ENCODE measurements at places on chromosomes 16 and 17.
A peak's percentile ranks its signal among the peaks of the same experiment; 100 is the strongest.

DNA sequence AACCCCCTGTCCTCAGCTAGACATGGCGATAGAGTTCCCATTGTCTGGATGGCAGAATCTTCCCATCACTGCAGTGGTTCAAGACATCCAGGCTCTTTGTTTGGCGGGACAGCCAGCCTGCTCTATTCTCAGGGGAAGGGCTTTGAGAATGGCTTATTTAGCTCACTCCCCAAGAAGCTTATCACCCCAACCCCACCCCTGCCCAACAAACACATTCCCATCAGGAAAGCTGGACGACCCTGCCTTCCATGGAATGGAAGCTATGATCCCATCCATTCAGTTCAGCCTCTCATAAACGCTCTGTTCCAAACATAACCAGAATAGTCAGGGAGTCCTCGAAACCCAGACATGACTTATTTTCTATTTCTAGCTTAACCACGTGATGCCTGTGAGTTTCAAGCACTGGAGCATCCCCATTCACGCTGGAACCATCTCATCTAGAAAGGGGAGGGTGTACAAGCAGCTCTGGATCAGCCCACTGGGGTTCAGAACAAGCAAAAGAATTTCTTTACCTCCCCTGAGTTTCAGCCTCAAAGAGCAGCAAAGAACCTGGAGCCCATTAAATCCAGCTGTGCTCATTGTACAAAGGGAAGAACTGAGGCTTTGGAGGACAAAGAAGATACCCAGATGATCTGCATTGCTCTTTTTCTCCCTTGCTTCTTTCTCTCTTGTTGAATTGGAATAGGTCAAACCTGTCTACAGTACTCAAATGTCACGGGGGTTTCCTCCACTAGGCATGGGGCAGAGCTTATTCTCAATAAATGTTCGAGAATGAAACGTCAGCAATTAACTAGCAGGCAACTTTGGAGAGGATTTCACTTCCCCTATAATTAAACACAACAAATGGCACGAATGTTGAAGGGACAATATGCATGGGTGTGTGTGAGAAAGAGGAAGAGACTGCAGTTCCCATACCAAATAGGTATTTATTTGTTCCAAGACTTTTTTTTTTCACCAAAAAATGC is 93.1 kb downstream of the XYLT1 start:
- H3K27me3 ChIP-seq: no peaks in the 10 kb centered on the region
- H3K27ac ChIP-seq: no peak overlapping the region
- no peak for ATAC-seq
- peak overlapping the region; percentile 14 for H3K4me3 ChIP-seq
- peaks cover 32% of the 10 kb centered on the region for H3K4me1 ChIP-seq

DNA sequence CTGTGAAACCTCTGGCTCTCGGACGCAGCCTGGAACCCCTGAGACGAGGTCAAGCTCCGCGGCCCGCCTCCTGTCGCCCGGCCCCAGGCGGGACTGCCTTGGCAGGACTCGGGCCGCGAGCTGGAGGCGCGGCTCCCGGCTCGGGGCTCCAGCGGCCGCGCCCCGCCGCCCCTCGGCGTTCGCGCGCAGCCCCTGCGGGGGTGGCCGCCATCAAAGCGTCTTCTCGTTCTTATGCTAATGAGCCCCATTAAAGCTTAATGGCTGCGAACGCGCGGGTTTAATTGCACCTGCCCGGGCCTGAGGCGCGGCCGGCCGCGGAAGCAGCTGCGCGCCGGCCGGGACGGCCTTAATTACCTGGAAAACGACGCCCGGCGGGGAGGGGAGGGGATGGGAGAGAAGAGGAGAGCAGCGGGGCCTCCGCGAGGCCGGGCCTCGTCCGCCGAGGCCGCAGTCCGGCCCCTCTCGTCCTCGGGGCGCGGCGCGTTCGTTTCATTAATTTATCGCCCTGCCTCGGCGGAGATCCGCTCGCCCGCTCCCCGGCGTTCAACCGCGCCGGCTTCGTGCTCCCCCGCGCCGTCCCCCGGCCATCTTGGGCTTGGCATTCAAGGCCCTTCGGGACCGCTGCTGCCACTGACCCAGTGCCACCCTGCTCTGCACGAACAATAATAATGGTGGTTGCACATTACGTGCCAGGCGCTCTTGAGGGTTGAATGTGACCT is 19.2 kb downstream of the RAI1 start:
- H3K36me3 ChIP-seq: no peaks in the 10 kb centered on the region
- peaks cover 10% of the 10 kb centered on the region for H3K4me1 ChIP-seq

- H3K4me1 ChIP-seq: peaks cover 16% of the 10 kb centered on the region
- no peak overlapping the region for H3K27ac ChIP-seq
- H3K27me3 ChIP-seq: no peaks in the 10 kb centered on the region
- ATAC-seq: no peak
Observed at GRCh38 chr17:81020767-81021497, 14.0 kb upstream of the BAIAP2 start.

GRCh38 chr17:76271669-76272540 is 6.8 kb downstream of the UBALD2 start:
- peaks cover 6% of the 10 kb centered on the region for H3K4me1 ChIP-seq
- peak overlapping the region; percentile 96 for H3K4me3 ChIP-seq
- peak overlapping the region; percentile 89 for H3K27ac ChIP-seq
- no peaks in the 10 kb centered on the region for H3K27me3 ChIP-seq

DNA sequence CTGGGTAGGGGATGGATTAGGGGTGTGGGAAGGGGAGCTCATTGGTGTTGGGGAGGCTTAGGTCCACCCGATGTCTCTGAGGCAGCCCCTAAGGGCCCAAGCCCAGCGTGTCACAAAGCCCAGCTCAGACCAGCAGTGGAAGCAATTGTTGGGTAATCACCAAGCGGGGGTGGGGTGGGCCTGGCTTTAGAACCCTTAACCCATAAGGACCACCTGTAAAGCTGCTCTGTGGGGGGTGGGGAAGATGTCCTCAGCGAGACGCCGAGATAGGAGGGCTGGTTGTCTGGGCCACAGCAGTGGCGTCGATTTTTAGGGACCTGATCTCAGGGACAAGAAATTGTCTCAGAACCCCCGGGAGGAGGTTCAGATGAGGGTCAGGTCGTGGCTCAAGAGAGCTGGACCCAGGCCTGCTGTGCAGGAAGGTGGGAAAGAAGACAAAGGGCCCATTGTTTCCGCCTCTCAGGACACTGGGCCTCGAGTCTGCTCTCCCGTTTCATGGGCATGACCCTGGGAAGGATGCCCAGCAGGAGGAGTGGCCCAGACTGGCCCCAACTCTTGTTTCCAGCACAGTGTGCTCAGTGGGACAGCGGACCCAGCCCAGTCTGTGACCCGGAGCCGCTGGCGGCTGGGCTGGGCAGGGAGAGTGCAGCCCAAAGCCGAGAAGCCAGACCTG is 15.9 kb downstream of the ST6GALNAC2 start:
- no peaks in the 10 kb centered on the region for H3K27me3 ChIP-seq
- no peak for ATAC-seq
- H3K4me3 ChIP-seq: no peak overlapping the region
- peaks cover 27% of the 10 kb centered on the region for H3K36me3 ChIP-seq
- H3K27ac ChIP-seq: no peak overlapping the region

DNA sequence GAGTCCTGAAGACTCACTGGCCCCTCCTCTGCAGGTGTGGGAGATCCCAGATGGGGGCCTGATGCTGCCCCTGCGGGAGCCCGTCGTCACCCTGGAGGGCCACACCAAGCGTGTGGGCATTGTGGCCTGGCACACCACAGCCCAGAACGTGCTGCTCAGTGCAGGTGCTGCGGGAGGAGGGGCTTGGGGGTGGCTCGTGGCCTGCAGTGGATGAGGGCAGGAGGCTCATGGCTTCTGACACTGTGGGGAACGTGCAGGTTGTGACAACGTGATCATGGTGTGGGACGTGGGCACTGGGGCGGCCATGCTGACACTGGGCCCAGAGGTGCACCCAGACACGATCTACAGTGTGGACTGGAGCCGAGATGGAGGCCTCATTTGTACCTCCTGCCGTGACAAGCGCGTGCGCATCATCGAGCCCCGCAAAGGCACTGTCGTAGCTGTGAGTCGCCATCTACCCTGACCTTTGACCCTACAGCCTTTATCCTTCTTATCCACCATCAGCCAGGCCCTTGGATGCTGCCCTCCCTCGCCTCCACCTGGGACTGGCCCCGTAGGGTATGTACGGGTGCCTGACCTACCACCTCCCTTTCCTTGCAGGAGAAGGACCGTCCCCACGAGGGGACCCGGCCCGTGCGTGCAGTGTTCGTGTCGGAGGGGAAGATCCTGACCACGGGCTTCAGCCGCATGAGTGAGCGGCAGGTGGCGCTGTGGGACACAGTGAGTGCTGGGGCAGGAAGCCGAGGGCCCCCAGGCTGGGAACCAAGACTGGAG is 3.6 kb downstream of the CORO1A start:
- peak overlapping the region; percentile 97 for H3K4me3 ChIP-seq
- peak; percentile 15 for ATAC-seq
- H3K27ac ChIP-seq: peak overlapping the region; percentile 95

DNA sequence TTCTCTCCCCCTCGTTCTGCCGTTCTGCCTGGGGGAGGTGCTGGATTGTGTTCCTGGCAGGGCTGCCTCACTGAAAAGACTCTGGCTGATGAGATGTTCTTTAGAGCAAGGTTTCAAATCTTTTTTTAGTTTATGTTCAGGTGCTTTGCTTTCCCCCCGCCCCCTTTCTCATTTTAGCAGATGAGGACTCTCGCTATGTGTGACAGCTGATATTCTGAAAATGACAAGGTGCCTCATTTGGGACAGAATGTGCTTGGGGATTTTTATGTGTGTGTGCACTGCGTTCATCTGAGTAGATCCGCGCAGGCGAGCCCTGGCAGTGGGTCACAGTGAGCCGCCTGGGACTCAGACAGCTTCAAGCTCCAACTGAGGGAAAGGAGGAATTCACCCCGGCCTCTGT is 205.9 kb downstream of the HS3ST4 start:
- H3K36me3 ChIP-seq: no peaks in the 10 kb centered on the region
- no peak overlapping the region for H3K27ac ChIP-seq
- no peak overlapping the region for H3K4me3 ChIP-seq
- peaks cover 42% of the 10 kb centered on the region for H3K27me3 ChIP-seq

GRCh38 chr16:59697236-59697635 is 963.1 kb upstream of the GOT2 start:
- H3K4me1 ChIP-seq: no peaks in the 10 kb centered on the region
- H3K36me3 ChIP-seq: no peaks in the 10 kb centered on the region
- H3K27me3 ChIP-seq: no peaks in the 10 kb centered on the region

- no peaks in the 10 kb centered on the region for H3K27me3 ChIP-seq
- H3K36me3 ChIP-seq: no peaks in the 10 kb centered on the region
- ATAC-seq: no peak
Observed at GRCh38 chr17:83053739-83054451, 25.5 kb upstream of the METRNL start.
